GM12891 (cell line): ENCODE measurements at places on chromosomes 4 and X.

- DNase-seq = no peak
Observed at GRCh38 chr4:184751585-184751956, 17.7 kb upstream of the CENPU start.

GRCh38 chrX:31154946-31155345, 83.1 kb upstream of the FTHL17 start:
- no peak for DNase-seq

DNA sequence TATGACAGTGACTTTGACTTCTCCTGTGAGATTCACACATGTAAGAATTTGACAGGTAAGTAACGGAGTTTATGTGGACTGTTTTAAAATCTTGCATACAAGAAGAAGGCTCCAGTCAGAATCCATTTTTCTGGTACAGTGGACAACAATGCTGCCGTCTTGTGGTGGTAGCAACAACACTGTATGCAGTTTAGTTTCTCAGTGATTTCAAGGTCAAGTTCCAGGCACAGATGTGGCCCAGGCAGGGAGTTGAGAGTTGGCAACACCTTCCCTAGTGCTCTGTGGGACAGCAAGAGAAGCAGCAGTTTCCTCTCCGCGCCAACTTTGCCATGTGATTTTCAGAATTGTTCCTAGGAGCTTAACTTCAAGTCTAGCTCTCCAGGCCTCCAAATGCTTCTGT, 56.0 kb upstream of the STPG2 start:
- DNase-seq = no peak

DNA sequence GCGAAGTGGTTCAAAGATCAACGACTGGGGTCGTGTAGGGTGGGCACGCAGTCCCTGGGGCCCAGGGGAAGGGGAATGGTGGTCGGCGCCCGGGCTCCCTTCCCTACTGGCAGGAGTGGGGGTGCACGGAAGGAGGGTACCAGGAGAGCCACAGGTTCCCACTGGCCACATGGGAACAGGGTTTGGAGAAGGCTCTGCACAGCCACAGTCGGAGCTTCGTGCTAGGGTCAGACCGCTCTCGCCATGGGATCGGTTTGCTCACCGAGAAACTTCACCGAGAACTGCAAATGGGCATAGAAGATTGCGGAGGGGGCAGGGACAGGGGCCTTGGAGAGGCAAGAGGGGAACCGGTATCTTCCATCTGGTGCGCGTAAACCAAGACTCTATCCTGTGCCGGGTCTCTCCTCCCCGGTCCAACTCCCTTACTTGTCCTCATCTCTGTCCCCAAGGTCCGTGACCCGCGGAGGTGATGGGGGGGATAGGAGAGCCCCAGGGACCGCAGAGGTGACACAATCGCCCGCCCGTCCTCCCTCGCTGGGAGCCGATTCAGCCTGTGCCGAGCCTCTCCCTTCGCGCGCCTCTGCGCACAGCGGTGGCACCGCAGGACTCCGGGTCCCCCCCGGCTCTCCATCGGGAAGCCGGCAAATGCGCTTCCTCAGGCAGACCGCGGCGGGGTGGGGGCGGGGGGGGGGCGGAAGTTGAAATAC, 1.0 kb downstream of the SCD5 start:
- no peak for DNase-seq

DNA sequence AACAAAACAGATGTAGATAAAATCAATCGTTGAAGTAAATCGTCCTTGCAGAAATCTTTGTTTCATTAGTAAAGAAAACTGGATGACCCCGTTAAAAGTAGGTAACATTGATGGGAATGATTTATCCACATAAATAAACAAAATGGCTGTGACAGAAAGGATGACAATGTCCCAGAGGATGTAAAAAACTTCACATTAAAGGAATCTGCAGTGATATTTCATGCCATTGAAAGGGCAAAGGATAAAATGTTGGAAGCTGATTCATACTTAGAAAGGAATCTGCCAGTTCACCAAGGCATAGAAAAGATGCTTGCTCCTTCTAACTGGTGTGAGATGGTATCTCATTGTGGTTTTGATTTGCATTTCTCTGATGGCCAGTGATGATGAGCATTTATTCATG, 24.2 kb upstream of the EPGN start:
- no peak for DNase-seq

- no peak for DNase-seq
Observed at GRCh38 chrX:118571836-118572235, 76.2 kb downstream of the DOCK11 start.

GRCh38 chrX:132594129-132594528, 105.3 kb upstream of the MBNL3 start:
- no peak for DNase-seq

- no peak for DNase-seq
Observed at GRCh38 chrX:108732630-108733321, 3.6 kb downstream of the IRS4 start.

GRCh38 chrX:25287521-25287920, 271.8 kb upstream of the ARX start:
- DNase-seq = no peak

- DNase-seq = no peak
Observed at GRCh38 chrX:75131973-75132627, 24.0 kb downstream of the ABCB7 start.

DNA sequence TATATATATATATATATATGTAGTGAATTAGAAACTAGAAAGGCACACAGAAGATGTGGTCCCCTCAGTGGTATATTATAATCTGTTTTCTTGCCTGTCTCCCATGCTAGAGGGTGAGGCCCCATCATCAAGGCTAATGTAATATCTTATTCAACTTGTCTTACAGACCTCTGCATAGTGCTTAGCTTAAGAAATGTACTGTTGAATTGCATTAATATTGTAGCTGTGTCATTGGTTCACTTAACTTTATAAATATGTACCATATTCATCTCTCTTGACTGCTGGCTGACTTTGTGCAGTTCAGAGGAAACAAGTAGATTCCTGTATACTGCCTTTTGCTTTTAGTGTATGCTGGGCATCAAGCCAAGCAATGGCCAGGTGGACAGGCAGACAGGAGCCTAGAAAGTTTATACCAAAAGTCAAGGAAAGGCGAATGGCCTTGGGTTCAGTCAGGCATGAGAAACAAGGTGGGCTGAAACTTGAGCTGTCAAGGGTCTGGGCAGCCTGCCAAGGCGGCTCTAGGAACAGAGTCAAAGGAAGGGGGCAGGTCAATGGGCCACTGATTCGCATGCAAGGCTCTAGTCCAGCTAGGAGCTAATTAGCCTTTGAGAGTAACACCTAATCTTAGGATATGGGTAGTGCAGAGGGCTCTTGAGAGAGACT, 78.8 kb upstream of the LEF1 start:
- no peak for DNase-seq

DNA sequence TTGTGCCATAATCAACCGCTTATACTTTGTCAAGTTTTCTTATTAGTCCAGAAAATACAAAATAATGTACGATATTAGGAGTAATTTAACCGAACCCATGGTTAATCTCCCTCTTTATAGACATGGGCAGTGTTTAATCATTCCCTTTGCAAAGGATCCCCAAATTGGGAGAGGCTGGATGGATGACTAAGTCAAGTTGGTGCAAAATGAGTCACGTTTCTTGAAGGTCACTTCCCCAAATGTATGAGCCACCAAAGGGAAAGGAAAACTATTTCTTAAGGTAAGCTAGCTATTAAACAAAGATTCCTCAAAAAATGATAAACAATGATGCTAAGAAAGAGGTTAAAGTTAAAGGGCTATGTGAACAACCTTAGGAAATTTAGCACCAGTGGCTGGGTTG, 17.5 kb downstream of the MAML3 start:
- no peak for DNase-seq

DNA sequence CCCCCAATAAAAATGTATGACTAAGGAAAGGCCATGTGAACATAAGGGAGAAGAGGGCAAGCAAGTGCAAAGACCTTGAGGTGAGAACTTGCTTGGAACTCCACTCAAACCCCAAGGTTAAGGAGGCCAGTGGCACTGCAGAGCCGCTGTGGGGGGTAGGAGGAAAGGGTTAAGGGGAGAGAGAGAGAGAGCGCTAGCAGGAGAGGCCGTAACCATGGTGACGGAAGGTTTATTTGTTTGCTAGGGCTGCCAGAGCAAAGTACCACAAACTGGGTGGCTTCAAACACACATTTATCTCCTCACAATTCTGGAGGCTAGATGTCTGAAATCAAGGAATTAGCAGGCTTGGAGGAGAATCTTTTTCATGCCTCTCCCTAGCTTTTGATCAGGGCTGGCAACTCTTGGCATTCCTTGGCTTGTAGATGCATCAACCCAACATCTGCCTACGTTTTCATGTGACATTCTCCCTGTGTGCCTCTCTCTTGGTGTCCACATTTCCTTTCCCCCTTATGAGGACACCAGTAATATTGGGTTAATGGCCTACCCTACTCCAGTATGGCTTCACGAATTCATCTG, 35.2 kb downstream of the SMIM20 start:
- DNase-seq = no peak

GRCh38 chrX:101551380-101551767, 1.0 kb downstream of the ARMCX1 start:
- DNase-seq = no peak
